ENCODE measurements at places on chromosomes 2 and 18. TPM values are rescaled to one million over a fixed set of nuclear protein-coding genes. Genes with fewer than 3 reads are reported as not detected.

DNA sequence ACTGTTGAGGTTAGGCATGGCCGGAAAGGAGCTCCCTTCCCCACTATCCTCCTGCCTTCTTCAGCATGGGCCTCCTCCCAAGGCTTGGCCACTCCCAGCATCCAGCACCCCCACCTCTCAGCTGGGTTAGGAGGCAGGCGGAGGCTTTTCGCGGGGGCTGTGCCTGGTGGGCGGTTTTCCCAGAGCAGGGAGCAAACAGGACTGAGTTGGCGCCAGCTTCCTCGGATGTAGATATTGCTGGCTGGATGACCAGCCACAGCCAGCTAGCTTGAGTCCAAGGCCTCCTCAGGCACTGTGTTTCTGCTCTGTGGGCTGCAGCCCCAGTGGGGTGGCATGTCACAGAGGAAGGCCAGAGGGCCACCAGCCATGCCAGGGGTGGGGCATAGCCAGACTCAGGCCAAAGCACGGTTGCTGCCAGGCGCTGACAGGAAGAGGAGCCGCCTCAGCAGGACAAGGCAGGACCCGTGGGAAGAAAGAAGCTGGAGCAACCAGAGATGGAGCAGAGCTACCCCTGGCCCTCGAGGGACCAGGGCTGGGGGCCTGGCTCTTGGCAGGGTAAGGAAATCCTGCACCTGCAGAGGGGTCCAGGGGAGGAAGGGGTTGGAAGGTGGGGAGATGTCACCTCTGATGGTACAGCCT is at the start of gene TCF23:
Gene TCF23, plus strand, starts transcription at position 204 of the 639 bp plus-strand sequence. Its CDS starts 130 bp downstream, at position 334.
- no peak for DNase-seq

- no peak for DNase-seq
Observed at GRCh38 chr18:75063196-75063595, 145.7 kb downstream of the PTGR3 start.

DNA sequence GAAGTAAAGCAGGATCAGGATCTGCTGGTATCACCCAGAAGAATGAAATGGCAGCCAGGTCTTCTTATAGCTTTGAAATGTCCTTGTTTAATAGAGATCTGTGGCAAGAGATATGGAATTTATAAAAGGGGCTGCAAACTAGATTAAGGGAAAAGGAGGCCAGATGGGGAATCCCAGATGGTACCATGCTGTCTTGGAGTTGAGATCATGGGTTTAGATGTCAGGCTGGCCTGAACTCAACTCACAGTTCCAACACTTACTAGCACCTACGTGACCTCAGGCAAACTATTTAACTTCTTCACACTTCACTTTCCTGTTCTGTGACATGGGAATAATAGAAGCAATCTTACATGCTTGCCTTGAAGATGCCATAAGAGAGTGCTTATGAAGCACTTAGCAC is 188.2 kb downstream of the ALK start:
- DNase-seq, result no peak

The FAM237A gene
- not detected for total RNA-seq

The CCDC68 gene
- 2.7 TPM for total RNA-seq

The USP40 gene
- 33.6 TPM for total RNA-seq
